ENCODE measurements at places on chromosomes 1 and 21. TPM values are rescaled to one million over a fixed set of nuclear protein-coding genes. Genes with fewer than 3 reads are reported as not detected.

RIPPLY3 gene
- total RNA-seq = 0.55 TPM

GBP2 gene
- total RNA-seq = 0.96 TPM

CD55 gene
- 92.4 TPM for total RNA-seq

AQP10 gene
- total RNA-seq = not detected

Data from A549 treated with dexamethasone at 1 μM for 4 hours (cell line).